ENCODE measurements at places on chromosomes 5 and 9.

- DNase-seq = no peak
These were observed 44.1 kb upstream of the KCNN2 start for GRCh38 chr5:114317751-114318150.

- no peak for DNase-seq
These were observed 603 bp downstream of the SAXO1 start for GRCh38 chr9:19032406-19032805.

DNA sequence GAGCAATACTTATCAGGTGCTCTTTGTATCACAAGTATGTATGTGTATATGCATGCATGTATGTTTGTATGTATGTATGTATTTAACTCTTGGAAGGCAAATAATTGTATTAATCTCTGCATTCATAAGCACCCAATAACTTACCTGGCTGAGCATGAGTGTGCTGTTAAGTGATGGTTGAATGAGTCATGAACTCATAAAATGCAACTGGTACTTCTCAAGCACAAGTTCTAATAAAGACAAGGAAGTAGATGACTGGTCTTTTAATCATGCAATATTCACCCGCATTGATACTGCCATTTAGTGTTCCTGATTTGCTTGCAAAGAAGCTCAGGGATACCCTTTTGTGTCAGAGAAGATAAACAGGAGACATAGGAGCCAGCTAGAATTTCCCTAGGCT, 204.9 kb upstream of the TRPM3 start:
- DNase-seq = no peak

GRCh38 chr5:156328766-156329165, 1.8 kb downstream of the SGCD start:
- no peak for DNase-seq

GRCh38 chr9:76403352-76403751, 9.1 kb upstream of the RFK start:
- peak; percentile 86 for DNase-seq

DNA sequence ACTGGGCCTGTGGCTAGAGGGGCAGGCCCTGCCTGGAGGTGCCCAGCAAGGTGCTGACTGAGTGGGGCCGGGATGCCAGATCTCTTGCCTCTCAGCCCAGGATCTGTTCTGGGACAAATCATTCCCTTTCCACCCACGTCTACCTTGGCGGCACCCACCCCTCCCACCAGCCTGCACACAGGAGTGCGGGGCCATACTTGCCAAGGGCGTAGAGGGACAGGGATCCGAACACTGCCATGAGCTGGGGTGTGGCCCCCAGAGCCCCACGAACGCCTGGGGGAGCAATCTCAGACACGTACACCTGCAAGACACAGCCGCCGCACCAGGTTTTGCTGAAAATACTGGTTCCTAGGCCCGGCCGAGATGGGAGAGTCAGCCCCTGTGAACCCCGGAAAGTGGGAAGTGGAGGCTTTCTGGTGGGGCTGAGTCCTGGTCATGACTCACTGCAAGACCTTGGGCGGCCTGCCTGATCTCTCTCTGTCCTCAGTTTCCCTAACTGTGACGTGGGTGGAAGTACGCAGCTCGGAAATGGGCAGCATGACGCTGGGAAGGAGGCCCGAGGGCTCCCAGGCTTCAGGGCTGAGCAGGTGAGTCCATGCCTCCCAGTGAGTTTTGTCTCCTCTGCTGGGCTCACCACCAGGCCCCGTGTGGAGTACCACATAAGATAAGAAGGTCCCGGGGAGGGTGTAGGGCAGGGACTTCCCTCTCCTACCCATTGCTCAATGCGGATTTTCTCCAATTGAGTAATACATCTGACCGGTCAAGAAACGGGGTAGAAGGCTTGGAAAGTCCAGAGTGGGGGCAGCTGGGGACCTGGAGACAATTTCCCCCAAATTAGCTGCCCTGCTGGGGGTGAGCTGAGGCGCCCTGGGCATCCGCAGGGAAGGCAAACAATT, 2.6 kb downstream of the SLC2A6 start:
- no peak for DNase-seq

GRCh38 chr5:169173372-169173771, 127.6 kb downstream of the SLIT3 start:
- no peak for DNase-seq

DNA sequence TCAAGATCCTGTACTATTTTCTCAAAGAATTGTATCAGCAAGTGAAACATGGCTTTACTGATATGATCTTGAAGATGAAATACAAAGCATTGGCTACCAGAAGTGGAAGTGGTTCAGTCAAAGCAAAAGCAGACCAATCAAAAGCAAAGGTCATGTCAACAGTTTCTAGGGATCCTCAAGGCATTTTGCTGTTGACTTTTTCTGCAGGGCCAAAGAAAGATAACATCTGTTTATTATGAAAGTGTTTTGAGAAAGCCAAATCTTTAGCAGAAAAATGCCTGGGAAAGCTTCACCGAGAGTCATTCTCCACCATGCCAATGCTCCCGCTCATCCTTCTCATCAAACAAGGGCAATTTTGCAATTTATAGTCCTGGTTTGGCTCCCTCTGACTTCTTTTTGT, 90.3 kb upstream of the ACO1 start:
- no peak for DNase-seq

DNA sequence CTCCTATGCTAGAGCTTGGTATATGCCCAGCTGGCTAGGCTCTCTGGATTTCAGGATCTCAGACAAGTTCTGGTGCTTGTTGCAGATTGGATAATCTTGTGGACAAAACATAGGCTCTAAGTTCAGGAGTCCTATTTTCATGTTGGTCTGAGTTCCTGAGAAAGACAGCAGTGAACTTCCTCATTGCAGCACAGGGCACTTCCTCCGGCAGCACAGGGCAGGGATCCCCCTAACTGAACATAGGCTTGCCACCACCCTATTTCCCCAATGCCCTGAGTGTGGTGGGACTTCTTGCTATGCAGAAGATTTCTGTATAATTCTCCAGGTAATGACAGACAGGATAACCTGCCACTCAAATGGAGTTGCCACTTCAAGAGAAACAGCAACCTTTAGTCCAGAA, 220.1 kb downstream of the PIK3R1 start:
- DNase-seq = no peak

- DNase-seq = peak; percentile 38
These were observed 13.1 kb upstream of the DCAF12 start for GRCh38 chr9:34139477-34140146.

DNA sequence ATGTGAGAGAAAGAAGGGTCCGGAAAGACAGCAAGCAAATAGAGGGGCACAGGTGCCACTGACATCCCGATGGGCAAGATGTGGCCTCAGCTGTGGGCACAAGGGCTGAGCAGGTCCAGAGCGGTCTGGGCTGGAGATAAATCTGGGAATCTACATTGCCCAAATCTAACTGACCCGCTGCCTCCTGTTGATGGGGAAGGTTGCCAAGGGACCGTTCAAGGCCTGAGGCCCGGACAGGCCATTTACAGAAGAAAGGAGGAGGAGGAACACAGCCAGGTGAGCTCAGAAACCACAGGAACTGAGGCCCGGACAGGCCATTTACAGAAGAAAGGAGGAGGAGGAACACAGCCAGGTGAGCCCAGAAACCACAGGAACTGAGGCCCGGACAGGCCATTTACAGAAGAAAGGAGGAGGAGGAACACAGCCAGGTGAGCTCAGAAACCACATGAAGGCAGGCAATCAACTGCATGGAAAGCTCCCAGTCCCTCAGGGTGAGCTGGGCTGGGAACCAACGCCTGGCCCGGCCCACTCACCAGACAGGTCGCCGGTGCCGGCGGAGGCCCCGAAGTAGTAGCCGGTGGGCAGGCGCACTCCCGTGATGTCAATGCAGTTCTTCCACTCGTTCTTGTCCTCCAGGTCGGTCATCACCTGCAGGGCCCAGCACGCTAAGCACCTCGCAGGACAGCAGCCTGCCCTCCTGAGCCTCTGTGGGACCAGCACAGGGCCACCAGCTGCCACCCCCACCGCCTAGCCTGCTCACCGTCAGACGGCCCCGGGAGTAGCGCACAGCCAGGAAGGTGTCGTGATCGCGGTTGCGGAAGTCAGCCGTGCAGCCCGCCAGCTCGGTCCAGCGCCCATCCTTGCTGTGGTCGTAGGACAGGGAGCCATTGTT, 14.6 kb downstream of the LMAN2 start:
- DNase-seq = no peak

DNA sequence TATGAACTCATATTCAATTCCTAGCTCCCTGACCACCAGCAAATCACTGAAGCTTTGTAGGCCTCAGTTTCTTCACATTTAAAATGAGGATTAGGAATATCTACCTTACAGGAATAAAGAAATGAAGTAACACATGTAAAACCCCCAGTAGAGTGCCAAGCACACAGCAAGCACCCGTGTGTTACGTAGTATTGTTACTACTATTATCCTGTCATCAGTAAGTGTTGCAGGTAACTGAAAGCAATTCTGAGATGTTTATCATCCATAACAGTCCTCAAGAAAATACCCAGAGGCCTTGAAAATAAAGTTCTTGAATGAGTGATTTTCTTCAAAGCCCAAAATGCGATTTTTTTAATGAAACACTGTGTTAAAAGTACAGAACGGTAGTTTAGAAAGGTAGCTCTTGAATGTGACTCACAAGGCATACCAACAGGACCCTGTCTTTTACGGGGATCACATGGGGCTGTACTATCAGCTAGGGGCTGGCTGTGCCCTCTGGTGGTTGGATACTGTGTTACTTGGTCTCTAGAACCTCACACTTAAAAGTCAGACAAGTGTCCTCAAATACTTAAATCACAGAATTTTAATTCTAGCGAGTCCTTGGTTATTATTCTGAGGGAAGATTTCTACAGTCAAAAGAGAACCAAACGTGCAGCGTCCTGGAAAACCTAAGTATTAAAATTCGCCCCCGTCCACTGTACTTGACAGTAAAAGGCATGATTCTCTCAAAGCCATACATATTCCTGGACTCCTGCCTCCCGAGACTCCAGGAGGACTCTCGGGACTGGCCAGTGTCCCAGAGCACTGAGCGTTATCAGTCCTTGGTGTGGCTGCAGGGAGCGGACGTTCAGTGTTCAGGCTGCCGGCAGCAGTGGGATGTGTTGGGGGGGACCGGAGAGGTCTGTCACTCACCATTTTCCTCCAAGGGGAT, 725 bp downstream of the NDUFB6 start:
- DNase-seq = peak; percentile 51

DNA sequence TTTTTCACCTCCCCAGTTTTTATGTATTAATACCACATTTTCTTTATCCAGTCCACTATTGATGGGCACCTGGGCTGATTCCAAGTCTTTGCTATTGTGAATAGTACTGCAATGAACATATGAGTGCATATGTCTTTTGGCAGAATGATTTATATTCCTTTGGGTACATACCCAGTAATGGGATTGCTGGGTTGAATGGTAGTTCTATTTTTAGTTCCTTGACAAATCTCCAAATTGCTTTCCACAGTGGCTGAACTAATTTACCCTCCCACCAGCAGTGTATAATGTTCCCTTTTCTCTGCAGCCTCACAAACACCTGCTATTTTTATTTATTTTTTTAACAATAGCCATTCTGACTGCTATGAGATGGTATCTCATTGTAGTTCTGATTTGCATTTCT, 340.2 kb downstream of the ADAMTS6 start:
- no peak for DNase-seq

- DNase-seq = no peak
These were observed 233.7 kb downstream of the ENC1 start for GRCh38 chr5:74406844-74407243.
